Activated T-cell treated with anti-CD3 and anti-CD28 coated beads, Interleukin-2, amount 50 U/mL, for 24 hours (primary cell): ENCODE measurements at places on chromosomes 11 and 22.

- DNase-seq: peak; percentile 62
Measured at GRCh38 chr11:75668451-75669297, at the start of gene MAP6. TSS of gene MAP6 (minus strand) at chr11:75669038. CDS start at chr11:75668369, 669 bp downstream.

GRCh38 chr11:131537196-131537595 lies 166.8 kb downstream of the NTM start:
- DNase-seq: no peak

DNA sequence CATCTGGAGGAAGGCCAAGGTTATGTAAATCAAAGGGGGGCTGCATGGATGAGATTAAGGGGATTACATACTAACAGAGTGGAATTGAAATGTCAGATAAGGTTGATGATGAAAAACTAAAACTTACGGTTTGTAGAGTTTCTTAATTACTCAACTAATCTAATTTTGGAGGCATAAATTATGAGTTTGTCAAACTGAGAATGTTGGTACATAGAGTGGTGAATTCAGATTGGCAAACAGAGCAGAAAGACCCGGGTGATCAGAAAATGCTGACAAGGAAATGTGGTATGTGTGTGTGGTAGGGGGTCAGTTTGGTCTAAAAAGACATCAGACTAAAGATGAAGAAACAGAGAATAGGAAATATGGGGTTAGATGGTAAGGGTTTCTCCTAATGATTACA lies 11.0 kb downstream of the MS4A6E start:
- no peak for DNase-seq

- DNase-seq: peak; percentile 50
Measured at GRCh38 chr11:63939397-63939891, 642 bp downstream of the NAA40 start.

GRCh38 chr11:76048763-76049162 lies 157.5 kb downstream of the WNT11 start:
- DNase-seq: no peak

- no peak for DNase-seq
Measured at GRCh38 chr22:29784451-29785361, 17.5 kb downstream of the UQCR10 start.

GRCh38 chr11:95652002-95652472 lies 137.5 kb downstream of the FAM76B start:
- DNase-seq: no peak

- no peak for DNase-seq
Measured at GRCh38 chr11:72313912-72314598, 70.1 kb upstream of the PHOX2A start.

DNA sequence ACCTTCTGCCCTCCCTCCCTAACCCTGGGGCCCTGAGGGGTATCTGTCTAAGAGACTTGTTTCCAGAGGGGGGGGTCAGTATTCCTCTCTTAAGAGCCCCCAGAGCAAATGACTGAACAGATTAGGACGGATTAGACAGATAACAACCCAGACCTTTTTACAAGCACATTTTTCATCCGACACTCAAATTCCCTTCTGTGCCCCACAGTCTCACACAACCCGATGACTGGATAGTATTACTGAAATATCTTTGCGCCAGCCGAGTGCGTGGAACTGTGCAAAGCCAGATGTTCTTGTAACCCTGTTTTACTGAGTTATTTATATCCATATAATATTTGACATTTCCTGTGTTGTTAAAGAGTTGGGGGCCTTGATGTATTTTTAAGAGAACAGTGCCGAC lies 30.9 kb upstream of the FLI1 start:
- no peak for DNase-seq

DNA sequence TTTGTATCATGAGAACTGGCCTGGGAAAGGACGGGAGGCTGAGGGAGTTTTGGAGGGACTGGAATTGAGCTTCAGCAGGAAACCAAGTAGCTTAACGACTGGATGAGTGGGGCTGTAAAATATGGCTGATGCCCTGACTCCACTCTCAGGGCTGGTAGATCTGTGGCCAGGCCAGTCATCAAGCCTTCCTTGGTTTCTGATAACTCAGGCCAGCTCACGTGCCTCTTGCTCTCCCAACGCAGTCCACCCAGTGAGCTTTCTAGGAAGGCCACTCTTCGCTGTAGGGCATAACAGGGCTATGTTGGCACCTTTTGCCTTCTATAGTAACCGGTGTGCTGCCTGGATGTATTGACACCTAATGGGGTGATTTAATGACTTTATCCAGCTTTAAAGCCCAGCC lies 5.8 kb upstream of the MADD start:
- DNase-seq: no peak

DNA sequence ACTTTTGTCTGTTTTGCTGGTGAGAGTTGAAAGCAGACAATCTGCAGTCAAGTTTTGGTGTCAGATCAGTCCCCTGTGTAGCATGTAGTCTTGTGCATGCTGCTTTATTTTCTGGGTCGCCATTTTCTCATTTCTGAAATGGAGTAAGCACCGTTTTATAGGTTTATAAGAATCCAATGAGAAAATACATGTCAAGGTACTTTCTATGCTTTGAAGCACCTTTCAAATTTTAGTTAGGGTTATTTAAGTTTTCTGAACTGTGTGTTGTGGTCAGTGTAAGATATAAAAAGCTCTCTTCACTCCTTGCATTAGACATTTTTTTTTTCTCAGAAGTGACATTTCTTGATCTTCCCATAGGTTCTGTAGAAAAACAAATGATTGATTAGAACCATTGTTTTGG lies 283.2 kb downstream of the ETS1 start:
- DNase-seq: no peak

- DNase-seq: no peak
Measured at GRCh38 chr11:14506532-14506931, 6.9 kb upstream of the COPB1 start.
